Activated CD4-positive, alpha-beta T cell treated with anti-CD3 and anti-CD28 coated beads, Interleukin-2, amount 10 ng/mL, durations not matched to agents 7 days and 5 days (primary cell): ENCODE measurements at places on chromosomes 11 and 22. TPM values are rescaled to one million over a fixed set of nuclear protein-coding genes. Genes with fewer than 3 reads are reported as not detected.

The ZC3H12C gene
- total RNA-seq, result 0.50 TPM

The KCTD14 gene
- 0.25 TPM for total RNA-seq

The PIWIL4 gene
- 0.55 TPM for total RNA-seq

The LRRC55 gene
- not detected for total RNA-seq

The SCT gene
- not detected for total RNA-seq

The MS4A2 gene
- total RNA-seq, result not detected

The SYT7 gene
- not detected for total RNA-seq

The LMO2 gene
- total RNA-seq, result not detected

The RAPSN gene
- total RNA-seq, result 0.48 TPM

GRCh38 chr22:28002181-28002700 lies 83.2 kb upstream of the PITPNB start:
- no peak for DNase-seq
- no peaks in the 10 kb centered on the region for H3K4me1 ChIP-seq
- H3K27ac ChIP-seq, result no peak overlapping the region
- H3K4me3 ChIP-seq, result no peak overlapping the region
- no peaks in the 10 kb centered on the region for H3K27me3 ChIP-seq
- H3K36me3 ChIP-seq, result no peaks in the 10 kb centered on the region

DNA sequence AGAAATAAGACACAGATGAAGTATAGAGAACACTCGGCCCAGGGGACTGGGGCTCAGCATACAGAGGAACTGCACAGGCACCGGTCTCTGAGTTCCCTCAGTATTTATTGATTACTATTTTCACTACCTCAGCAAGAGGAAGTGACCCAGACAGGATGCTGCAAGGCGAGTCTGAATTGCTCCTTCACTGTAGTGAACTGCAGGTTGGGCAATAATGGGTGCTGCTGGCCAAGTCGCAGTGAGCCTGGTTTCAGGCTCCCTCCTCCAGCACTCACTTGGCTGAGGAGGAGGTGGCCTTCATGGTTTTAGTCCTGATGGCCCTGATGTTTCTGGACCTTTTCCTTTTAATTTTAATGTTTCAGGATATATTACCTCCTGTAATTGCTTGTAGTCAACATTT lies 10.4 kb downstream of the OR52K2 start:
- peaks cover 4% of the 10 kb centered on the region for H3K36me3 ChIP-seq
- peak; percentile 7 for DNase-seq
- H3K4me3 ChIP-seq, result no peak overlapping the region
- no peak overlapping the region for H3K27ac ChIP-seq
- peaks cover under 1% of the 10 kb centered on the region for H3K27me3 ChIP-seq

GRCh38 chr11:95790933-95791708 lies 823 bp downstream of the CEP57 start:
- H3K4me1 ChIP-seq, result peaks cover 56% of the 10 kb centered on the region
- H3K27ac ChIP-seq, result peak overlapping the region; percentile 100
- peaks cover 37% of the 10 kb centered on the region for H3K36me3 ChIP-seq
- H3K4me3 ChIP-seq, result peak overlapping the region; percentile 93

GRCh38 chr11:75597636-75598035 lies 35.6 kb downstream of the SERPINH1 start:
- H3K4me1 ChIP-seq, result peaks cover 7% of the 10 kb centered on the region
- H3K36me3 ChIP-seq, result no peaks in the 10 kb centered on the region
- peaks cover 11% of the 10 kb centered on the region for H3K27me3 ChIP-seq

DNA sequence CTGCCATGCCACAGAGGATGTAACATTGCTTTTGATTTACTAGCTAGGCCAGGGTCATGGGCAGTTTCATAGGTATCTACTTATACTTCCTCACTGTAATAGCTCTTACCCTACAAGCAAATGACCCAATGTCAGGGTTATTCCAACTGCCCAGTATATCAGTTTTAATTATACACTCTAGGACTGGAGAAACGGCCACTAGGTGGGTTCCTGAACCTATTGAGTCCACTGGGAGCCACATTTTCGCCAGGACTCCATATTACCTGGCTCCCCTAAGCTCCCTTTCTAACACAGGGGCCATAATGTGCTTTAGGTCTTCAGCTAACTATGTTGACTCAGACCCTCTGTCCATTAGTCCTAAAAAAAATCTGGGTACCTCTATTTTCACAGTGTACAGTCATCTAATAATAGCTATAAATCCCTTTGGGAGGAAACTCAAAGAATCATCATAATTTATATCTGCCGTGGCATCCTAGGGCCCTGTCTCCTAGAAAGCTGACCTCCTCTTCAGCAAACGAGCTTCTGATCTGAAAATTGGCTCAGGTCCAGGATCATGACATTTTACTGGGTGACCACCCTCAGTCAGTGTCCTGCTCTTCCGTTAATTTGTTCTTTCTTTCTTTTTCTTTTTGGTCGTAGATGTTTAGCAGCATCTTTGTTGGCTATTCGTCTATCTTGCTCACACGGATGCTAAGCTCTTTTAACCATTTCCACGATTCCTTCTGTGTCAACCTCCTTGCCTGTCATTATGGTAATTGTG lies 244.3 kb downstream of the FAM76B start:
- H3K27me3 ChIP-seq, result no peaks in the 10 kb centered on the region
- H3K27ac ChIP-seq, result no peak overlapping the region
- H3K4me1 ChIP-seq, result peaks cover 26% of the 10 kb centered on the region
- H3K36me3 ChIP-seq, result peaks cover 2% of the 10 kb centered on the region

DNA sequence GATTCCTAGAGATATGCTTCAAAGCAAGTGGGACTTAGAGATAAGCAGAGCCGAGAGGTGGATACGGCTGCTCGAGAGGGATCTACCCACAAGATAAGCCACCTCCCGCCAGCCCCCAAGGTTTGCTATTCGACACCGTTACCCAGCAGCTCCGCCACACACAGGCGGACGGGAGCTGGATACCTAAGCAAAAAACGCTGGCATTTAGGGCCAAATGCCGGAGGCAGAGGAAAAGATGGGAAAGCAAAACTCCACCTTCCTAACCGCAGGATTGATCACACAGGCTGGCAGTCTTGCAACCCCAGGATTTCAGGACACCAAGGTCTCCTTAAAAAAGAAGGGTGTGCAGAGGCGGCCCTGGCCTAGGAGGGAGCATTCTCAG lies 709 bp downstream of the FTH1 start:
- H3K4me1 ChIP-seq, result peaks cover 60% of the 10 kb centered on the region
- H3K27ac ChIP-seq, result peak overlapping the region; percentile 91
- peak overlapping the region; percentile 94 for H3K4me3 ChIP-seq

DNA sequence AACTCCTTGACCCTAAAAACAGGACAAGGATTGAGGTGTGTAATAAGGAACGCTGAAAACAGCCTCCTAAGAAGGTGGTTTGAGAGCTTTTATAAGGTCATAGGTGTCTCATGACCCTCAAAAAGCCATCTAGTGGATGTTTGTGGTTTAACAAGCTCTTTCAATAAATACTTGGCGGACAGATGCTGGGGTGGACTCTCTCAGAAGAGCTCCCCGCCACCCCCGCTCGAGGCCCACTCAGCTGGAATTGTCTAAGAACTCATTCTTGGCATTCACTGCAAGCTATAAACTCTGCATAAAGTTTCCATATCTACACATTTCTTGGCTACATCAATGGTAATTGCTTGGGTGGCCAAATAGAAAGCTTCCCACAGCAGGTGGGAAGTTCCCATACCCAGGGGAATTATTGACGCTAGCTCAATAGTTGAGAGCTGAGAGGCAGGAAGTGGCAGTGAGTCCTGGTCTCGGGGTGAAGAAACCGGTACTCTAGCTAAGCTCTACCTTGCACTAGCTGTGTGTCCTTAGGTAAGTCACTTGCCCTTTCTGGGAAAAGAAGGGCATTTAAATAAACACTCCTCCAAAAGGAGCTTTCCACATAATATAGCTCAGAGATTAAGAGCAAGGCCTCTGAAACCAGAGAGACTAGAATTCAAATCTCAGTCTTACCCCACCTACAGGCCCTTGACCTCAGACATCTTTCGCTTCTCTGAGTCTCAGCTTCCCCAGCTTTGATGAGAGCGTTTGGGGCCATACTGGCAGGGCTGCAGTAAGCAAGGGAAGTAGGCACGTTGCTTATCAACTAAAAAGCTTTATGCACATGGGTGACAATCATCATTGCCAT lies 6.4 kb downstream of the MS4A15 start:
- no peak overlapping the region for H3K27ac ChIP-seq
- no peak overlapping the region for H3K4me3 ChIP-seq
- no peaks in the 10 kb centered on the region for H3K36me3 ChIP-seq
- no peak for DNase-seq

DNA sequence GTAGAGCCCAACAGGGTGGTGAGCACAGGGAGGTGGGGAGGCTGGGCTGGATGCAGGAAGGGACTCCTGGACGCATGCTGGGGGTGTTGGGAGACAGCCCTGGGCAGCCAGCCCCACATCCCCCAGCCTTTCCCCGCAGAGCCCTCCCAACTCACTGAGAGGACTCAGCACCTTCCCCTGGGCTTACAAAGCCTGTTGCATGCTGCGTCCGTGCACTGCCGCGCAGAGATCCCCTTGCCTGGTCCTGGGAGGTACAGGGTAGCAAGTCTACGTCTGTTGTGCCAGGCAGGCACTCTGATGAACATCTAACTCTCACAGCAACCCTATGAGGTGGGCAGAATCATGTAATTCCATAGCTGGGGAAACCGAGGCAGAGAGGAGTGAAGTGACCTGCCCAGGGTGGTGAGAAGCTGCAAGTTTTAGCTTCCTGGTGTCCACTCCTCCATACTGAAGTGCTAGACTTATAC lies 33.9 kb upstream of the TCF20 start:
- DNase-seq, result no peak
- peaks cover 5% of the 10 kb centered on the region for H3K27me3 ChIP-seq
- no peak overlapping the region for H3K27ac ChIP-seq
- no peaks in the 10 kb centered on the region for H3K36me3 ChIP-seq
- peaks cover 46% of the 10 kb centered on the region for H3K4me1 ChIP-seq

DNA sequence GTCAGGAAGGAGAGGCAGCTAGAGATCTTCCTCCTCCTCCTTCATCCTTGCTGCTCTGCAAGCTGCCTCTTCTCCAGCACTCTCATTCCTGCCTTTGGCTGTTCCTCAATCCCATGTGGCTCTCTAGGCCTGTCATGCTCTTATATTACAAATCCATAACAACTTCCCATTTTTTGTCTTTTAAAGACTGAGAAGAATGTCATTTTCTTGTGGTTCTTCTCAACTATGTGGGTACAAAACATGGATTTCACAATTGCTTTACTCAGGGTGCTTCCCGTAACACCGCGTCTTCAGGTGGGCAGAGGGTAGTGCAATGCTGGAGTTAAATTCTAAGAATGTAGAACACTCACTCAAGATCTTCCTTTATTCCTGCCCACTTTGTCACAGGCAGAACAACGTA lies 6.8 kb upstream of the CAT start:
- H3K27me3 ChIP-seq, result peaks cover 18% of the 10 kb centered on the region
- no peak for DNase-seq
- H3K4me3 ChIP-seq, result no peak overlapping the region
- peaks cover 5% of the 10 kb centered on the region for H3K4me1 ChIP-seq
- H3K36me3 ChIP-seq, result no peaks in the 10 kb centered on the region

DNA sequence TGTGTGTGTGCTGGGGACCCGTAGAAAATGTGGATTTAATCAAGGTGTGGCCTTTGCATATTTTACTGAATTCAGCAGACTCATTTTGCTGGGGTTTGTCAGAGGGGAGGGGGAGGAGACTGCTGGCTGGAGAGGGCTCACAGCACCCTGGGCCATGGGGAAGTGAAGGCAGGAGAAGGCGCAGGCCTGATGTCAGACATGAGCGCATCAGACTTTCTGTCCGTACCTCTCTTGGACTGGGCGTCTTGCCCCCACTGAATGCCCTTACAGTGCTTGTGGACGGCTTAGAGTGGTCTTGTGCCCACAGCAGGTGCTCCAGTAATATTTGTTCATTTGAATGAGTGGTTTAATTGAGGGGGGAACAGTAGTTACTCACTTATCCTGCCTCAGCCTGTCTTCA lies 75.2 kb downstream of the TEAD1 start:
- H3K36me3 ChIP-seq, result no peaks in the 10 kb centered on the region
- no peak for DNase-seq
- H3K4me3 ChIP-seq, result no peak overlapping the region
- no peak overlapping the region for H3K27ac ChIP-seq

- no peaks in the 10 kb centered on the region for H3K36me3 ChIP-seq
- no peak overlapping the region for H3K4me3 ChIP-seq
- H3K27ac ChIP-seq, result no peak overlapping the region
- peaks cover 2% of the 10 kb centered on the region for H3K27me3 ChIP-seq
- DNase-seq, result no peak
- H3K4me1 ChIP-seq, result no peaks in the 10 kb centered on the region
Observed at GRCh38 chr22:48358886-48359612, 1468.6 kb downstream of the BRD1 start.

DNA sequence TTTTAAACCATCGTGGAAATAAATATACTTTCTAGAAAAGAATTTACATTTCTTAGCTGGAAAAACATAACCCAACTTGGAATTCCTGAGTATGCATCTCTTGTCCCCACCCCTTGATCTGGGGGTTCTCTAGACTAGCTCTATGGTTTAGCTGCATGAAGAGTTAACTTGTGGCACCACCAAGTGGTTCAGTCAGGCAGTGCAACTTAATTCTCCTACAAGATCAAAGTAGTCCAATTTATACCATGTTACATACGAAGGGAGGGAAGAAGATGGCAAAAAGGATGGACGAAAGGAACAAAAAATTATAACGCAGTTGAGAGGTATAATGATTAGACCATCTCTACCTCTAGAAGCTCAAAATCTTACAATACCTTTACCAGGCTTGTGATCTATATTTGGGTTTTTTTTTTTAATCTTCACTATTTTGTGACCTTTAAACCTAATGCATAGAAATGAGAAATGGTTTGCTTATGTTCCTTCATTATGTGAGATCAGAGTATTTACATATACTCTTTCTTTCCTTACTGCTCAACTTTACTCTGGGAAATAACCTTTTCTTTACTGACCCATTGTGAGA lies 28.5 kb upstream of the ALKBH3 start:
- H3K36me3 ChIP-seq, result peaks cover 3% of the 10 kb centered on the region
- H3K4me3 ChIP-seq, result no peak overlapping the region
- no peak overlapping the region for H3K27ac ChIP-seq
- H3K4me1 ChIP-seq, result peaks cover 6% of the 10 kb centered on the region
- peak; percentile 74 for DNase-seq

GRCh38 chr11:63709336-63709884 lies 28.1 kb downstream of the RTN3 start:
- no peaks in the 10 kb centered on the region for H3K27me3 ChIP-seq
- no peak overlapping the region for H3K27ac ChIP-seq
- H3K4me3 ChIP-seq, result no peak overlapping the region
- H3K4me1 ChIP-seq, result peaks cover 4% of the 10 kb centered on the region

DNA sequence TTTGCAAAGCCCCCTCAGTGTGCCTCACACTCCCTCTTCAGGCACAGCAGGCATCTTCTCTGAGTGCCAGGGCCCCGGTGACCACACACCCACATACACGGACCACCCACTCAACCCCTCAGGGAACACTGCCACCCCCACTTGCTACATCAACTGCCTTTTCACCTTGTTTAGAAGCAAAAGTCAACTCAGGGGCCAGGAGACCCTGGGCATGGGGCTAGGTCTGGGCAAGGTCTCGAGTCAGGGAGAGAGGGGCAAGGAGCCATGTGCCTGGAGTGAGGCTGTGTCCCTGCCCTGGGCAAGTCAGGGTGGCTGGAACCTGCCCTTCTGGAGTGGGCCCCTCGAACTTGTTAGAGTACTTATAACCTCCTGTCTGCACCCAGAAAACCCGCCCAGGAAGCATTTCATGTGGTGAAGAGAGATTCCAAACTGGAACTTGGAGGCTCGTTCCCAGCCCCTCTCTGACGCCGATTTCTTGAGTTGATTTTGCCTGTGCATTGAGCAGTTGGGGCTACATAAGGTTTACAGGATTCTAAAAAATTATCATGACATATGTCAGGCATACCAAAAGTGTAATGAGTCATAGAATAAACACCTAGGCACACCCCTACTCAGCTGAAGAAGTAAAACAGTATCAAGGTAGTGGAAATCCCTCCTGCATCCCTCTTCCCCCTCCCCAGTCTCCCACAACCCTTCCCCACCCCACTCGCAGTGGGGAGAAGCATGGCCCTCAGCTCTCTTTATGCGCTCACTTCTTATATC lies 74.3 kb downstream of the MYEOV start:
- H3K4me1 ChIP-seq, result no peaks in the 10 kb centered on the region
- no peak for DNase-seq
- H3K36me3 ChIP-seq, result no peaks in the 10 kb centered on the region
- H3K27me3 ChIP-seq, result peaks cover 7% of the 10 kb centered on the region
- no peak overlapping the region for H3K27ac ChIP-seq
- H3K4me3 ChIP-seq, result no peak overlapping the region
